ENCODE measurements at places on chromosomes 11 and 22.

DNA sequence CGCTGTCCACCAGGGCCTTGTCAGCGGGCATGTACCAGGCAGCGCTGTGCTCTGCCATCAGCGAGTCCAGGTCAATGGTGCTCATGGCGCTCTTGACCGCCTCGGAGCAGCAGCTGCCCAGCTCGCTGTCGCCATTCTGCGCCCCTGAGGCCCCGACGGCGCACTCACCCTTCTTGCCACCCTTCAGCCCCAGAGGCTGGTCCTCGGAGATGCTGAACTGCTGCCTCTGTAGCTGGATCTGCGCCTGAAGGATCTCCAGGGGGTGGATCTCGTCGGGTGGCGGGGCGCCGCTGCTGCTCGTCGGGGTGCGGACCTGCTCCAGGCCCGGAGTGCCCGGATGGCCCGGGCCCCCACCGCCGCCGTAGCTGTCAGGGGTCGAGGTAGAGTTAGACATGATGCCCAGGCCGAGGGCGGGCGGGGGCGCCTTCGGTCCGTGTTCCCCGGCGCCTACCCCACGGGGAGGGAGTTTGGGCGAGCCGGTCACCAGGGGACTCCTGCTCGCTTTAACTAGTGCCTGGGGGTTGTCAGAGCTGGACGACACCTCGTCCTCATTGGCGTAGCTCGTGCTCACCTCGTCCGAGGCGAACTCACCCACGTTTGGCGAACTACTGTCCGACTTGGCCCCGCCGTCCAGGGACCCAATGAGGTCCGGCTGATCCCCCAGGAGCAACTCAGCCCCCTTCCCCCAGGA is 4.6 kb downstream of the MN1 start:
- no peak for DNase-seq

GRCh38 chr22:32144496-32145274 is 14.4 kb downstream of the C22orf42 start:
- DNase-seq = no peak

GRCh38 chr22:25548866-25549464 is 15.5 kb upstream of the GRK3 start:
- no peak for DNase-seq

DNA sequence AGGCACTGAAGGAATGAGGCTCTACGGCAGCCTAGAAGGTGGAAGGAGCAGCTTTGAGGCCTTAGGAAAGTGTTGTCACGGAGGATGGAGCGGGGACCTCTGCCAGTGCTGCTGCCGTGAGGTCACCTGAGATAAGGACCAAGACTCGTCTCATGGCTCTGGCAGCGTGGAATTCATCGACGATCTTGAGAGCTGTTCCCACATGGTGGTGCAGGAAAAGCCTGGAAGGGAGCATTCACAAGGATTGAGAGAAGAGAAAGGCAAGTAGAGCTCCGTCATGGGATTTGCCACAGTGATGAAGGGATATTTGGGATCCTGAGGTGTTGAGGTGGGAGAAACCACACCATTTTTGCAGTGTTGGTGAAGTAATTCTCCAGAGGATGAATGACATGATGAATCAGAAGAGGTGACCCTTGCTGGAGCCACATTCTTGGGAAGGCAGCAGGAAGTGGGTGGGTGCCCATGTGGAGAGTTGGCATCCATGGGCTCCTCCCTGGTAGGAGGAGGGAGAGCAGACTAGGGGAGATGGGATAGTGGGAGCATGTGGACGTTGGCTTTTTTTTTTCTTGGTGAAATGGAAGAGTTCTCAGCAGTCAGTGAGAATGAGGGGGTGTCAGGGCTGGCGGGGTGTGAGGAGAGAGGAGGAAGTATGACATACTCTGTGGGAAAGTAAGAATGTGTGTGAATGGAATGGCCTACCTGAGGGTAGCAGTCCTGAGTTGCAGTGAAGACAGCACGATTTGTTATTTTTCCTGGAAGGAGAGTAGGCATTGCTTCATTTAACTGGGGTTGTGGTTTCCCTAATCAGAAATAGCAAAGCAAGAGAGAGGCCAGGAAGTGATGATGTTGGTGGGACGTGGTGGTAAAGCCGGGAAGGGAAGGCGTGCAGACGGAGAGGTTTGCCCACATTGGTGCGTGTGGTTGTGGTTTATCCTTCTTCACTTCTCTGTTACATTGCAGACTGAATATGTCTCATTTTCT is 11.1 kb downstream of the PPP6R3 start:
- peak; percentile 77 for DNase-seq

- DNase-seq = peak; percentile 34
Measured at GRCh38 chr11:20261526-20261925, 101.3 kb upstream of the DBX1 start.

DNA sequence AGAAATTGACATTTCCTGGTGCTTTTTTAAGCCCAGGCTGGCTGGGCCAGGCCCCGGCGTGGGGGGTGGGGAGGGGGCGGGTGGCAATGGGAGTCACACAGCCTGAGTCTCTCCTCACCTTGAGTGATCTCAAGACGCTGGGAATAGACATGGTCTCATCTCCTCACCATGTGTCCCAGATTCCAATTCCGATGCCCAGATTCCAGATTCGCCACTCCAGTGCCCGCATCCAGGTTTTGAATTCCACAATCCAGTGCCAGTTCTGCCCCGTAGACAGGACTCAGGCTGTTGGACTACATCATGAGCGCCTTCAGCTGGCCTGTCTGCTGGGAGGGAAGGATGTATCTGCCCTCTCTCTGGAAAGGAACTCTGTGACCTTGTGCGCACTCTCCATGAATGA is 19.1 kb downstream of the KCNC1 start:
- DNase-seq = no peak

Data from fibroblast of skin of back (primary cell).